ENCODE measurements at places on chromosomes 3 and 15. TPM values are rescaled to one million over a fixed set of nuclear protein-coding genes. Genes with fewer than 3 reads are reported as not detected.
A peak's percentile ranks its signal among the peaks of the same experiment; 100 is the strongest.

DNA sequence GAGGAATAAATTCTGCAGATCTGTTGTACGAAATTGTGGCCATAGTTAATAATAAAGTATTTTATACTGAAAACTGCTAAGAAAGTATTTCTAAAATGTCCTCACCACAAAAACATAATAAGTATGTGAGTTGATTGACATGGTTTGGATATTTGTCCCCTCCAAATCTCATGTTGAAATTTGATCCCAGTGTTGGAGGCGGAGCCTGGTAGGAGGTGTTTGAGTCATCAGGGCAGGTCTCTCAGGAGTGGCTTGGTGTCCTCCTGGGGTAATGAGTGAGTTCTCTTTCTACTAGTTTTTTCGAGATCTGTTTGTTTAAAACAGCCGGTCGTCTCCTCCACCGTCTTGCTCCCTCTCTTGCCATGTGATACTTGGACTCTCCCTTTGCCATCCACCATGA is 424.1 kb upstream of the KCNMB2 start:
- no peak for DNase-seq

DNA sequence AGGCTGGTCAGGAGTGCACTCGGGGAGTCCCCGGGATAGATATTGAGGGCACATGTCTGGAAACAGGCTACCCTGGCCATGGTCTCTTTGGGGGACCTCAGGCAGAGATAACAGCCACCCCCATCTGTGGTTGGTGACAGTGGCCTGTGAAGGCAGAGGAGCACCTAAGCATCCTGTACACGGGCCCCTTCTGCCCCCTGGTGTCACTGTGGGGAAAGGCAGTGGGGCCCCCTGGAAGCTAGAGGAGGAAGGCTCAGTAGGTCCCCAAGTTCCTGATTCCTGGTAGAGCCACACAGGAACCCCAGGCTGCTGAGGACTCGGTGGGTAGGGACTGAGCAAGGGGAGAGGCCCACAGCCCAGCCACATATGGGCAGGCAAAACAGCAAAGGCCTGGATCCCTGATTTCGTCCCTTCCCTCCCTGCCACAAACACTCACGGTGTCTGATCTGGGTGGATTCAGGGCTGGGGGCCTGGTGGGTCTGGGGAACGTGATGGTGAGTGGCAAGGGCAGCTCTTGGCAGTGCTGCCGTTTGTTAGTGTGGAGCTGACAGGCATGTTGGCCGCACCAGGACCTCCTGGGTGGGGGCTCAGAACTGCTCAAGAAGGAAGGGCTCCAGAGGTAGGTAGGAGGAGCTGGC is 14.1 kb upstream of the CXCR6 start:
- DNase-seq: no peak

GRCh38 chr3:171358881-171359198 is 101.4 kb downstream of the TNIK start:
- DNase-seq: no peak

- DNase-seq: no peak
Measured at GRCh38 chr3:16807391-16807790, 77.4 kb upstream of the PLCL2 start.

DNA sequence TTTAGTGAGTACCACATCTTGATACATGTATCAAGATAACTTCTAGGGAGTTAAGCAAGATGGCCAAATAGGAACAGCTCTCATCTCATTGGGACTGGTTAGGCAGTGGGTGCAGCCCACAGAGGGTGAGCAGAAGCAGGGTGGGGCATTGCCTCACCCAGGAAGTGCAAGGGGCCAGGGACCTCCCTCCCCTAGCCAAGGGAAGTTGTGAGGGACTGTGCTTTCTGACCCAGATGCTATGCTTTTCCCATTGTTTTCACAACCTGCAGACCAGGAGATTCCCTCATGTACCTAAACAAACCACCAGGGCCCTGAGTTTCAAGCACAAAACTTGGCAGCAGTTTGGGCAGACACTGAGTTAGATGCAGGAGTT is 665.0 kb upstream of the CBLB start:
- DNase-seq: no peak

DNA sequence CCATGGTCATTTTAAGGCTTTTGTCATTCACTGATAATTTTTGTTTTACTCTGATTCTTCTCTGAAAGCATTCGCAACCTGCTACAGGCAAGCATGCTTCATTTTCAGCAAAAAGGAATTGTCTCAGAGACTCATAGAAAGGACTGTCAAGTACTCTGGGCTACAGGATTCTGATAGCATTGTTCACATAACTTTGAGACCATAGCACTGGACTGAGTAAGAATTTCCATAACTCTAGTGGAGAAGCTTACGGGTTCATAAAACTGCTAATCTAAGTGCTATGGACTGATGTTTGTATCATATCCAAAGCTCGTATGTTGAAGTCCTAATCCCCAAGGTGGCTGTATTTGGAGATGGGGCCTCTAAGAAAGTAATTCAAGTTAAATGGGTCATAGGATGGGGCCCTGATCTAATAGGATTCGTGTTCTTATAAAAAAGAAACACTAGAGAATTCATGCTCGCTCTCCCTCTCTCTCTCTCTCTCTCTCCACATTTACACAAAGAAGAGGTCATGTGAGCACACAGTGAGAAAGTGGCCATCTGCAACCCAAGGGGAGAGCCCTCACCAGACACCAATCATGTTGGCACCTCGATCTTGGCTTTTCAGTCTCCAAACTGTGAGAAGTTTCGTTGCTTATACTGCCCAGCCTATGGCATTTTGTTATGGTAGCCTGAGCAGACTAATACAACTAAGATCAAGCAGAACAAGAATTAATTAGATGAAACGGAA is 60.4 kb downstream of the CRYGS start:
- no peak for DNase-seq

DNA sequence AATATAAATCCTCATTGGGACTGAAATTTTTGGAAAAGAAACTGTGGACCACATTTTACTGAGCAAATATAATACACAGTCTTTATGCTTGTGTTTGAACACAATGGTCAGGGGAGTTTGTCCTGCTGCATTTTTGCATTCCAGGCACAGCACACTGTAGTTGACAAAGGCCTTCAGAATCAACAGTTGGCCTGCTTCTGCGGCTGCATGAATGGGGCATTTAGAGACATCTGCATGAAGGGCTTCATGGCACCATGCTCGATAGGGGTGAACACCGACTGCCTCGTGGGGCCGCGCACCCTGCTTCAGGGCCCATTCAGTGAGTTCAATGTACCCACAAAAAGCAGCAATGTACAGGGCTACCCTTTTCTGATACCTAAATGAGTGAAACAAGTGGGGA is 15.4 kb upstream of the COMMD2 start:
- DNase-seq: no peak

DNA sequence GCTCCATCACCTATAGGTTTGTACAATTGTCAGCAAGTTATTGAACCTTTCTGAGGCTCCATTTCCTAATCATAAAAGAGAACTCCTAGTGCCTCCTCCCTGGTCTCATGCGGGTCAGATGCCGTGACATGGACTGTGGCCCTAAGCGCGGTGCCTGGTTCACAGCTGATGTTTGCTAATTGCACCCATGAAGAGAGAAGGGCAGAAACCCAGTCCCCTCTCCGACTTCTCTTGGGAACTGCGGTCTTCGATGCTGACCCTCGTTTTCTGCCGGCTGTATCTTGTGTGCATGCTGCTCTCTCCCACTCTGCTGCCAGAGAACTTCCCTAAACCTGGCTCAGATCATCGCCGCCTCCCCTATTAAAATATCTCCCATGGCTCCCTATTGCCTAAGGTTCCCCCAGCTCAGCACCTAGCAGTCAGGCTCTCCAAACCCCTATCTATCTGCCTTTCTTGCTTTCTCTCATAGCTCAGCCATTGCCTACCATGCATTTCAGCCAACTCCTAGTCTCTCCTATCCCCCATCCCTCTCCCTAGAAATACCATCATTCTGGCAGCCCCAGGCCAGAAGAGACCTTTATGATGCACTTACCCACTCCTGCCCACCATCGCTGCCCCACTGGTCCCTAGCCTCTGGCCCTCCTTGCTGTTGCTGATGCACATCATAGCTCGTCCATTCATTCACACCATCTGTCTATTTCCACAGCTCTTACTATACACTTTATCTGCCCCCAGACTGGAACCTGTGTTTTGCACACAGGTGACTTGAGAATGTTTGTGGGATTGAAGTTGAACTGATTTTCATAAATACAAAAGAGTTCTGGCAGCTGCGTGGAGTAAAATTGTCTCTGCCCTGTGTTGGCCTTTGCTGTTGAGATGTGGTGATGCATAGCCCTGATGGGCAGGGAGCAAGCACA is 6.6 kb downstream of the ISG20 start:
- no peak for DNase-seq

- peak; percentile 23 for DNase-seq
Measured at GRCh38 chr15:39171944-39172368, 408.9 kb upstream of the THBS1 start.

DNA sequence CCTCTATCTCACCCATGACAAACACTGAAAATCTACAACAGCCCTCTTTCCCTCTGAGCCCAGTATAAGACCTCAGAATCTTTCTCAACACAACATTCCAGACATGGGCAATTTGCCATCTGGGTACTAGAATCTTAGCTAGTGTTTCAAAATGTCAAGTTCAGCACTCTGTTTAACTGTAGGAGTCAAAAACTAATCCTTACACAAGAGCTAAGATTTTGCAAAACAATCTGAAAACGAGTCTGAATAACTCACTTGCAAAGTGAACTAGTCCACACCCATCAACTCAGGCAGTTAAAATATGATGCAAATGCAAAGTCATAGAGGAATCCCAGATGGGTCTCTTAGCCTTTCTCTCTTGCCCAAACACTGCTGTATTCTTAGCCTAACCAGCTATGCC is 67.8 kb downstream of the GPR176 start:
- DNase-seq: no peak

DNA sequence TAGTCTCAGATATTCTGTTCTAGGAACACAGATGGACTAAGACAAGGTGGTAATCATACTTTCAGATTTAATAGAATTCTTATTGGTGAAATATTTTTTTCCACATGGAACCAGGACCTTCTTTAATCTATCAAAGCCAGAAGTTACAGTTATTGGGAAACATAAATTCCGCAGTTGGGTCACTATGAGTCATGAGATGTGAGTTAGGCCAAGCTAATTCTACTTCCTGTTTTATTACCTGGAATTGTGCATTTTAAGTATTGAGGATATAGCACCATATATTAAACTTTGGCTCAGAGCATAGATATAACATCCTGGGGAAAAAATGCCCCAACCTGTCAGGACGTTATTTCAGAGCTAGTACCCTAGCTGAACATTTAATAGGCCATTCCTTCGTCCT is 96.4 kb upstream of the P3H2 start:
- DNase-seq: no peak

DNA sequence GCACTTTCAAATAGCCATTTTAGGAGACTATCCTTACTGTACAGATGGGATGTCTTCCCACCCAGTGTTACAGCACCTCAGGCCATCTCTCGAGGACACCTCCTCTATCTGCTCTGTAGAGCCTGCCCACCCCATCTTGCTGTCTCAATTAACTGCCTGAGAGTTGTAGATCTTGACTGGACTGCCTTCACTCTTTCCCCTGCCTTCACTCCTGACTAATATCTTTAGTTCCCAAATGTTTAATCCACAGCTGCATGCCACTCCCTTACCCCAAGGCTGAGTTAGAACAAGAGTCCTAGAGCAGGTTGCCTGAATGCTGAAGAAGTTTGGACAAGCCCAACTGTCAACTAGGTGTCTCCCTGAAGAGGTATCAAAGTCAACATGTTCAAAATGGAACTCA is 1.3 kb upstream of the PP2D1 start:
- no peak for DNase-seq

EPB42 gene
- not detected for total RNA-seq

SEMA3G gene
- 9.2 TPM for total RNA-seq

ZBTB11 gene
- 10.3 TPM for total RNA-seq

SLC9C1 gene
- 1.3 TPM for total RNA-seq

SLITRK3 gene
- not detected for total RNA-seq

SNX22 gene
- 2.0 TPM for total RNA-seq

FEZF2 gene
- not detected for total RNA-seq

MYZAP gene
- total RNA-seq: 934 TPM

DNASE1L3 gene
- 4.5 TPM for total RNA-seq

BLOC1S6 gene
- 24.3 TPM for total RNA-seq

CLASP2 gene
- 75.0 TPM for total RNA-seq
